NCI-H446 (cell line): ENCODE measurements at places on chromosomes 2 and 18.

DNA sequence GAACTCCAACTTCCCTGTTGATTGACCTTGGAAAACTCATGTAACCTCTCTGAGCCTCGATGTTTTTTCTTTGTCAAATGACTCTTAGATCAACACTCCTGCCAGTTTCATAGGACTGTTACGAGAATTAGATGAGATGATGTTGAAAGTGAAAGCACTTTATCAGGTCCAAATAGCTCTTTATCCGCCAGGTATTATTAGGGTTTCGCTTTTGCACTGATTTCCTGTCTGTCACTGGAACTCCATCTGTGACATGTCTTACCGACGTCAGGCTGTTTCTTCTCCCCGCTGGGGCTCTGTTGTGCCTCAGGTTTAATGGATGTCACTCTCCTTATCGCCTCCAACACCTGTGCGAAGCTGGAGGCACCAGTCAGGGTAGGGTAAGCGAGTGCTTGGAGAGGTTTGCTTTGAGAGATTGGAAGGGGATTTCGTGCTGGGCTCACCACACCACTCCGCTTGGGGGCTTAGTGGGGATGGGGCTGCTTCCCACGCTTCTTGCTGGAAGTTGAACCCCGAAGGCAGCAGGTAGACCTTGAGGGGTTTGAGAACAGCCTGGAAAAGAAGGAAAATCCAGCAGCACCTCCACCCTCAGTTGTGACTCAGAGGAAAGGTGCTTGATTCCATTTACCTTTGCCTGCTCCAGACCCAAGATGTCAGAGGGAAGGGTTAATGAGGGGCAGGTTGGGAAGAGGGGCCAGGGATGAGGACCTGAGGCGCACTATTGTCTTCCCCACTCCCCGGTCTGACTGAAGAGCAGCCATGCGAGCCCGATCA, 4.3 kb downstream of the GAD1 start:
- DNase-seq, result no peak

- DNase-seq, result no peak
These were observed 116.7 kb upstream of the MGAT5 start for GRCh38 chr2:134137182-134137611.

DNA sequence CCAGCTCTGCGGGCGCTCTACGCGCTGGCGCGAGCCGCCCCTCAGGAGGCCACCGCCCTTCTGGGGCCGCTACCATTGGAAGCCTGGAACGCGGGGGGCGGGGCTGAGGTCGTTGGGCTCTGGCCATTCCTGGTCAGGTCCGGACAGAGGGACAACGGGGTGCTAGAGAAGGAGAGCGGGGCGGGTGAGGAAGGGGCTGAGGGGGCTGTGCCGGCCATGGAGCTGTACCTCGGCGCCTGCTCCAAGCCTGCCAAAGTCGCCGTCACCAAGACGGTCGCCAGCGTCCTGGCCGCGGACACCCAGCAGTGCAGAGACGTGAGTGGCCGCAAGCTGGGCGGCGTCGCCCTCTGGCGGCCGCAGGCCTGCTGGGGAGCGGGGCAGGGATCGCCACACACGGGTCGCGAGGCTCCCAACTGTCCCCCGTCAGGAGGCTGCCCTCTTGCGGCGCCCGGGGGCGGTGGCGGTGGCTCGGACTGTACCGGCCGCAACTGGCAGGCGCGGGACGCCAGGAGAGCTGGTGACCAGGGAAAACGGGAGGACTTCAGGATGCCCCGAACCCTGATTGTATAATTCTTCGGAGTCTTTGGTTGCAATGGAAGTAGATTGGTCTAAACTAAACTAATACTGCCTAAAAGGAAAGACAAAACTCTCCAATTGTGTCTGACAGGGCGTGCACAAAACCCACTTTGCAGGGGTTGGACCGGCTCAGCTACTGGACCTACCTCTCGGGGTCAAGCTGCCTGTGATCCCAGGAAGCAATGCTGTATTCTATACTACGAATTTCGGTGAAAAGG, at the start of gene FSIP2:
TSS of gene FSIP2 (plus strand) at position 126 of the 794 bp plus-strand sequence. CDS start at position 217, 91 bp downstream.
- no peak for DNase-seq

GRCh38 chr2:61713457-61713856, 140.4 kb downstream of the FAM161A start:
- DNase-seq, result no peak

- no peak for DNase-seq
These were observed 68.6 kb downstream of the ZC3H6 start for GRCh38 chr2:112343827-112344585.

DNA sequence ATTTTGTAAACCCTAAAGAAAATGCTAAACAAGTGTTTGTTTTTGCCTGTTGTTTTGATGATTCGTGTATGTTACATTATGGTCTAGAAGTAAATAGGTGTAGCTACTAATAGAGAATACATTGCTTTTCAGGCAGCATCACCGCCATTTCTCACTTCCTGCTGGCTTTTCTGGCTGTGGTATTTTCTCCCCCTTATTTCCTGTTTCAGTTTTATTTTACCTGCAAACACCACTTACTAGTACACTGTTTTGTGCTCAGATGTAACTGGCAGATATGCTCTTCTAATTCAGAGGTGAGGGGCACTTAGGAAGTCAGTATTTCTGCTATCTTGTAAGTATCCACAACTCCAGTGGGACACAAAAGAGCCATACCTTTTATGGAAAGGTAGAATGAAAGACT, 38.1 kb upstream of the SLC3A1 start:
- DNase-seq, result no peak

DNA sequence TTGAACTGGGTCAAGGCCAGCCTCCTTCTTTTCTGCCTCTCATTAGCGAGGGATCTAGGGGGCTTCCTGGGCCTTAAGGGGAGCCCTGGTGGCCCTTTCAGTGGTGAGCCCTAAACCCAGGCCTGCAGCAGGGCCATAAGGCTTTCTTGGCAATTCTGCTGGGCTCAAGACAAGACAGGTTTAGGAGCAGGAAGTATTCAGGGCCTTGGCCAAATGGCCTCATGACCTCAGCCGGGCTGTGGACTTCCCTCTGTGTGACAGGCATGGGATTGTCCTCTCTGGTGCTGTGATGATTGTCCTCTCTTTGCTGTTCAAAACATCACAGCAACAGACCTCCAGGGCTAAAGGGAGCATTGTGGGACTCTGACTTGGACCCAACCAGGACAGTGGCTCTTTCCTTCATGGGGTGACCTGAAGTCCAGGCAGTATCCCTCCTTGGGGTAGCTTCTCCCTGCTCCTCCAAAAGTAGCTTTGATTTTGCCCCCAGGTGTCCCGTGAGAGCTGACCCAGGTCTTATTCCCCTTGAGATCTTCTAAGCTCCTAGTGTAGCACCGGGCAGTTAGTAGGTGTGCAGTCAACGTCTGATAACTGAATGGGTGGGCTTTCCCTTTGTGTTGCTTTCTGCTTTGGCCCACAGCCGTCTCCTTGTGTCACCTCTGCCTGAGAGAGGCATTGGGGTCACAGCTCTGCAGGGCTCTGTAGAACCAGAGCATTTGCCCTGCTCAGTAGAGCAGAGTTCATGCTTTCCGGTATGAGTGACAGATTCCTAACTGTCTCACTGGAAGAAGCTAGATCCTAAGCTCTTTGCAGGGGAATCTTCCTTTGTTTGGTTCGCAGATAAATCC, 14.7 kb downstream of the FOSL2 start:
- DNase-seq, result no peak

- no peak for DNase-seq
These were observed 48.3 kb downstream of the CABLES1 start for GRCh38 chr18:23183411-23184150.

GRCh38 chr2:166419616-166419934, 43.8 kb upstream of the SCN9A start:
- peak; percentile 3 for DNase-seq

GRCh38 chr2:79219383-79219988, 59.9 kb upstream of the REG3A start:
- peak; percentile 5 for DNase-seq

DNA sequence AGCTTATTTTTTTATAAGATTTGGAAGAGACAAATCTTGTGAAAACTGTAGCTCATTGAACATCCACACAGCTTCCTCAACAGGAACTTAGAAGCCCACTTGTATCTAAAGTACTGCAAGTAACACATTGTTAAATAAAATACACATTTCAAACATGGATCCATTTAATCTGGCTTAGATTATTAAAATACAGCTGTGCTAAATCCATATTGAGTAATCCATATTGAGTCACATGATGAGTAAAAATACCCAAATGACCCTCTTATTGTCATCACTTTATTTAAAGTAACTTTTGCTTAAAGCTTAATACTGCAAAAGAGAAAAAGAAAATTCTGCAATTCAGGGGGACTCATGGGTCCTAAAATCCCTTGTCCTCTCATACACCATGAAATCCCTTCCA, 133.3 kb downstream of the OSR1 start:
- no peak for DNase-seq

DNA sequence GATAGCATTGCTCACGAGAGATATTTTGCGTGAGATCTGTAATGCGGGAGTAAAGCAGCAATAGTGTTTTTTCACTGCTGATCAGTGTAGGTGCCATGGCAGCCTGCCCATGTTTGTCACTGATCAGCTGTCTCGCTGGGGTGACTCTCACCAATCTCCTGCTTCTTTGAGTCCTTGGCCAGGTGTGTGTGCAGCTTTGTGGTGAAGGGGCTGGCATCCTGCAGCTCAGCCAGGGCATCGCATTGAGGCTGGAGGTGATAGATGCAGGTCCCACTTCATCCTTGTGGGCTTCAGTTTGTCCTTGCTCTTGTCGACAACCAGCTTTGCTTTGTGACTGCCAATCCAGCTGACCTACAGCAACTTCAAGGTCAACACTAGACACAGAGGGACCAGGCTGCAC, 258.3 kb upstream of the CXCR4 start:
- DNase-seq, result no peak

- DNase-seq, result no peak
These were observed 5.6 kb downstream of the PDCD1 start for GRCh38 chr2:241852981-241853631.

- no peak for DNase-seq
These were observed 19.6 kb upstream of the TMEM200C start for GRCh38 chr18:5914951-5915350.

- no peak for DNase-seq
These were observed 229.8 kb downstream of the LDLRAD4 start for GRCh38 chr18:13448335-13448795.

DNA sequence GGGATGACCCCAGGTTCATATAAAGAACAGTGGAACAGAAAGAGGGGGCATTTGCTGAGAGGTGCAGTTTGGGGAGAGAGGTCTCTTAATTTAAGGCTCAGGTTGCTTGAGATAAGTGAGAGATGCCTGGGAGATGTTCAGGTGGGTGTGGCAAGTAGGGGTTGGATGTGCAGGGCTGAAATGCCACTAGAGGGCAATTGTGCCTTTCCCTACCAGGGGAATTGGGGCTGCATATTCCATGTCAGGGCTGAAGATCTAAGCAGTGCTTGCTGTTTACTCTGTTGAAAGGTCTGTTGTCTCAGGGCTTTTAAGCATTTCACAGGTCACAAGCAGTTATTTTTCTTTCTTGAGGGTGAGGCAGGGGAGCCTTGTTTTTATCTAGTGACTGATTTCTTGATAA, 7.8 kb downstream of the CCDC85A start:
- peak; percentile 29 for DNase-seq

GRCh38 chr2:240929364-240930095, 23.4 kb downstream of the CROCC2 start:
- DNase-seq, result no peak

DNA sequence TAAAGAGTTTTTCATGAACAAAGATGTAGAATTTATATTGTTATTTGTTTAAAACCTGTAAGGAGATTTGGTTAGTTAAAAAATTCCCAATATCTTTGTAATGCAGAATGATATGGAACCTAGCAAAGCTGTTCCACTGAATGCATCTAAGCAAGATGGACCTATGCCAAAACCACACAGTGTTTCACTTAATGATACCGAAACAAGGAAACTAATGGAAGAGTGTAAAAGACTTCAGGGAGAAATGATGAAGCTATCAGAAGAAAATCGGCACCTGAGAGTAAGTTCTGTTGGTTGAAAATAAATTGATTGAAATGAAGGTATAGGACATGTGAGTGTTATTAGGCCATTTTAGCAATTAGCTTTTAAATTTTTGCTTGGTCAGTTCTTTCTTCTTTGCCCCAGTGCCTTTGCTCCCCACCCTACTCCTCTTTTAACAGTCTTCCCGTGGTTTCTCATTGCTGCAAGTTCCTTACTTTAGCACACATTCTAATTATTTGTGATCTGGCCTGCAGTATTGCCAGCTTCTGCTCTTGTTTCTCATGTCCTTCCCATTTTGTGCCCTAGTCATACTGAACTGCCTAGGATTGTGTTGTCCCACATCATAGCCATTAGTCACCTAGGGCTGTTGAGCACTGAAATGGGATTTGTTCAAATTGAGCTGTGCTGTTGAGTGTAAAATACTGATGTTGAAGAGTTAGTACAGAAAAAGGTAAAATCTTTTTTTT, 36.6 kb downstream of the VAPA start:
- DNase-seq, result no peak

DNA sequence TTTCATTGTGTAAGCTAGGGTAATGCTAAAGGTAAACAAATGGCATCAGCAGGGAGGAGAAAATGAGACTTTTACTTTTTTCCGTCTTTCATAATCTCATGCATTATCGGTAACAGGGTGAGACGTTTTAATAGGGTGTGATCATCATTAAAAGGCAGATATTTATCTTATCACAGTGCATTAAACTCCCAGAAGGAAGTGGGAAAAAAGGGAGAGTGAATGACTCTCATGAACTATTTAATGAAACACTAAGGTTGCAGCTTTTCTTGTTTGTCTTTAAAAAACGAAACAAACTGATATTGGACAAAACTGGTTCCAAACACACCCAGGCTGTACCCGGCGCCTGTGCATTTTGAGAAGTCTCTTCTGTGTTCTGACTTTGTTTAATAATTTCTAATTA, 1936.8 kb upstream of the PIK3C3 start:
- DNase-seq, result no peak

DNA sequence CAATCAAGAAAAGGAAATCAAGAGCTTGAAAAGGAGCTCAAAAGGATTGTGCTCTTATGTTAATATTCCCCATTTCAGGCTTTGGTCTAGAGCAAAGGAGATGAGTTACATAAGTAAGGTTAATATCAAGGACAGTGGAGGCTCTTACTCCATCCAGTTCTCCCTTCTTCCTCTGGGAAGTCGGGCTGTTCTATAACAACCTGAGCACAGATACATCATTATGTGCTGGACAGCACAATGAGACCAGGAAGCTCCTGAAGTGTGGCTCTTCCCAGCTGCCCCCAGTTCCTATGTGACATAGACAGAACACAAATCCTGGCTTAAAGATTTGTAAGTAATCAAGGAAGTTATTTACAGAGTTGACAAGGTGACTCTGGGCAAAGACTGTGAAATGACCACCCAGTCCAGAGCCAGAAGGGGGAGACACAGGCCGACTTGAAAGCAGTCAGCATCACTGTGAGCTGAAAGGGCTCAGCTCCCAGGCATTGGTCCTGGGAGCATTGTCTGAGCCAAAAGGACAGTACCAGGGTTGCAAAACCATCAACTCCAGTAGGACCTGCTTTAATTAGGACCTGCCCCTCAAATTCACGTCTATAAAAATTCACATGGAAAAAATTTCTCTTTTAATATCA, 917.6 kb upstream of the ACVR2A start:
- peak; percentile 47 for DNase-seq

GRCh38 chr18:9048808-9049494, 53.5 kb upstream of the NDUFV2 start:
- no peak for DNase-seq
